Cardiac atrium fibroblast (primary cell): ENCODE measurements at places on chromosomes 4 and X. TPM values are rescaled to one million over a fixed set of nuclear protein-coding genes. Genes with fewer than 3 reads are reported as not detected.

The ADGRA3 gene
- total RNA-seq: 7.6 and 15.7 TPM in 2 replicates

The KDR gene
- 9.9 and 13.1 TPM in 2 replicates for total RNA-seq

The GALNT7 gene
- 14.7 and 18.1 TPM in 2 replicates for total RNA-seq

The RASGEF1B gene
- 0.36 and 1.1 TPM in 2 replicates for total RNA-seq

The ZCCHC18 gene
- total RNA-seq: 0.18 TPM in 1 of 2 replicates, not detected in the other
